Osteocyte (in vitro differentiated cells): ENCODE measurements at places on chromosomes 2 and 18. TPM values are rescaled to one million over a fixed set of nuclear protein-coding genes. Genes with fewer than 3 reads are reported as not detected.

The ABCG8 gene
- total RNA-seq, result not detected in 2 replicates

The KYNU gene
- 0.21 and 0.24 TPM in 2 replicates for total RNA-seq

The ETAA1 gene
- 16.2 and 17.0 TPM in 2 replicates for total RNA-seq

The CCDC142 gene
- total RNA-seq, result 20.6 TPM in 2 replicates

The FSHR gene
- not detected in 2 replicates for total RNA-seq

The CPS1 gene
- total RNA-seq, result 17.9 and 22.3 TPM in 2 replicates

The MFF gene
- total RNA-seq, result 83.4 and 87.2 TPM in 2 replicates

The PRSS56 gene
- total RNA-seq, result not detected in 2 replicates

The SCN7A gene
- 0.11 TPM in 1 of 2 replicates, not detected in the other for total RNA-seq

The CD302 gene
- 18.4 and 19.3 TPM in 2 replicates for total RNA-seq

The SH2D6 gene
- total RNA-seq, result 0.51 and 1.6 TPM in 2 replicates

The RPIA gene
- total RNA-seq, result 15.0 and 16.7 TPM in 2 replicates

The SKOR2 gene
- not detected in 2 replicates for total RNA-seq

The IL36G gene
- total RNA-seq, result not detected in 2 replicates

The PCARE gene
- not detected in 2 replicates for total RNA-seq

The BMP10 gene
- total RNA-seq, result not detected in 2 replicates

The SERPINB11 gene
- total RNA-seq, result not detected in 2 replicates

The DPP4 gene
- not detected in 2 replicates for total RNA-seq

The GRHL1 gene
- 0.32 and 0.81 TPM in 2 replicates for total RNA-seq

The CNDP1 gene
- total RNA-seq, result not detected in 2 replicates

The IL36A gene
- total RNA-seq, result not detected in 2 replicates

The CYTIP gene
- total RNA-seq, result 0.64 and 0.76 TPM in 2 replicates

The CERKL gene
- total RNA-seq, result not detected in 2 replicates

The ANO7 gene
- 1.3 TPM in 2 replicates for total RNA-seq

The UGT1A1 gene
- not detected in 2 replicates for total RNA-seq
